Urothelium cell line (cell line): ENCODE measurements at places on chromosomes 7 and 10.

- DNase-seq, result no peak
Observed at GRCh38 chr7:42234736-42235135, 2.3 kb downstream of the GLI3 start.

GRCh38 chr10:113331961-113332360 is 220.9 kb upstream of the HABP2 start:
- DNase-seq, result no peak

DNA sequence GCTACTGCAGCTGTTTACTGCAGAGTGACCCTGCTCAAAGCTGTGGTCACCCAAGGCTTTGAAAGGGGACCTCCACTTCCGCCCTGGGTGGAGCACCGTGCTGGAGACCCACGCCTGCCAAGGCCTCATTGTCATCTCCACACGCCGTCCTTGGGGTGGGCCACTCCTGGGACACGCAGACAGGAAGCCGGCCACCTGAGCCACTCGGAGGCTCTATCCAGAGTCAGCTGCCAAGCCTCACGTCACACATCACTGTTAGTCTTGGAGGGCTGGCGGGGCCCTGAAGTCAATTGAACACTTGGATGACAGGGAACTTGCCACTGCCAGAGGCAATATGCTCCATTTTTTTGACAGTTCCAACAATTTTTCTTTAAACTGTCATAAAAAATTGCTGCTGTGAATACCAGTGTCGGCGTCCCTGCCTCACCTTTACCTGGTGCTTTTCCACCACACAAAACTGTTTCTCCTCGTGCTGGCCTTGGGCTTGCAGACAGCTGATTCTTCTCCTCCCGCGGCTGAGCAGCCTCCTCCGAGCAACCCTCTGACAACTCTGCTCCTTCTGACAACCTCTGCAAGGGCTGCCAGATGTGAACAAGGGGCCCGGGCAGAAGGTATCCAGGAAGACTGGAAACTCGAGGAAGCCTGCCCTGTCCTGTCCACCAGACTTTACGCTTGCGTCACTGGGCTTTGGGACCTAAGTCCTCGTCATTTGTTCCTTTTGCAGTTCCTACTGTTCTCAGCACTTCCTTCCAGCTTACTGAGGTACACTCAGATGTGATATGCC is 81.9 kb downstream of the EGFR start:
- DNase-seq, result no peak

- DNase-seq, result no peak
Observed at GRCh38 chr10:49474901-49475300, 64.0 kb downstream of the ERCC6 start.

DNA sequence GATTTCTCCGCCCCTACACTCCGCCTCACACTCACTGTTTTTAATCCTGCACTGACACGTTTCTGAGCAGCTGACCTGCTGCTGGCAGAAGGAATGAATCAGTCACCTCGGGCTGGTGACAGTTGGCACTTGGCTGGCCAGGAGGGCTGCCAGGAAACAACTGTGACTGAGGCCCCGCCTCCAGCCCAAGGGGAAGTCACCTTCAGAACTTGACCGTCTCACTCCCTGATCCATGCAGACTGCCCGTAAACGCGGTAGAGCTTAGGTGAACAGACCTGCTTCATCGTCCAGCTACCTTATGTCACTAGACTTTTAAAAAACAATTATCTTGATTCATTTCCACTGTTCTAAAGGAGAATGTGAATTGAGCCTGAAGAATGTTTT is 107.5 kb downstream of the DOCK1 start:
- DNase-seq, result no peak

GRCh38 chr10:100229819-100230422 is 525 bp upstream of the CHUK start:
- no peak for DNase-seq

- DNase-seq, result no peak
Observed at GRCh38 chr10:11454160-11454559, 157.3 kb downstream of the USP6NL start.

DNA sequence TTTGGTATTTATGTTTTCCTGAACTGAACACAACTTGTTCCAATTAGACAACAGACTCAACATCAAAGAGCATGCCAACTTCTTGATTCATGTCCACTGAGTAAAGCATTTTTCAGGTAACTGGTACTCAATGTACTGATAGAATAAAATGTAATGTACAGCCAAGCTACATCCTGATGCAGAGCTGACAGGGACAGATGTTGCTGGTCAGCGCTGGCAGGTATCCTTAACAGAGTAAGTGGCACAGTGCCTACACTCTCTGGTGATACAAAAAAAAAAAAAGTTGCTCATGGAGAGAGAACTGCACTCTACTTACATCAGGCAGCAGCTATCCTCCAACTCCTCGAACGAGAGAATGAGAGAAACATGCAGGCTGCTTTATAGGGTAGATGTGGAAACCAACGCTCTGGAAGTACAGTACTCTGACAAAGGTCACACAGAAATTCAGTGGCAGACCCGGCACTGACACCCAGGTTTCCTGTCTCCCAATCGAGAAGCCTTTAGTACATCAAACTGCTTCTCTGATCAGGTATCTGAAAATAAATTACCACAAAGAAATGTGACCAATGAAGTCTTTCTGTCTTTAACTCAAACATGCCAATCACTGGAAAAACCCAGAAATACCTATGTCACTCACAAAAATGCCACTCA is 4.6 kb downstream of the ITGB1 start:
- DNase-seq, result no peak

DNA sequence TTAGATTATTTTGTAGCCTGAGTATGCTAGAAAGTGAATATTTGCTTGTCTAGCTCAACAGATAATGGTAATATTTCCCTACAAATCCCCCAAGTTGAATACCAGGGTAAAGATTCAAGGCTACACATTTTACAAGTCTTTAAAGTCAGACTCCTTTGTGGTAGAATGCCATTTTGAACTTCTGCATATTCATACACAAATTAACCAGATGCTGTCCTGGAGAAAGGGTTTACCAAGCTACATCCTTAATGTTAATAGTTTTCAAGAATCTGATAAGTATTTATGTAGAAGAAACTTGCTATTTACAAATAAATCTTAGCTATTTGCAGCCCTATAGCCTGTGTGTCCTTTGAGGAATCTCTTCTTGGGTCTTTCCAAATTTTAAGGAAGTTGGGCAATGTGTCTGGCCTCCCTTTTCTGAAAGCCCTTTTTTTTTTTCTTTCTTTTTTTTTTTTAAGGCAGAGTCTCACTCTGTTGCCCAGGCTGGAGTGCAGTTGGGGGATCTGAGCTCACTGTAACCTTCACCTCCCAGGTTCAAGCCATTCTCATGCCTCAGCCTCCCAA is 82.6 kb downstream of the CPEB3 start:
- DNase-seq, result no peak

DNA sequence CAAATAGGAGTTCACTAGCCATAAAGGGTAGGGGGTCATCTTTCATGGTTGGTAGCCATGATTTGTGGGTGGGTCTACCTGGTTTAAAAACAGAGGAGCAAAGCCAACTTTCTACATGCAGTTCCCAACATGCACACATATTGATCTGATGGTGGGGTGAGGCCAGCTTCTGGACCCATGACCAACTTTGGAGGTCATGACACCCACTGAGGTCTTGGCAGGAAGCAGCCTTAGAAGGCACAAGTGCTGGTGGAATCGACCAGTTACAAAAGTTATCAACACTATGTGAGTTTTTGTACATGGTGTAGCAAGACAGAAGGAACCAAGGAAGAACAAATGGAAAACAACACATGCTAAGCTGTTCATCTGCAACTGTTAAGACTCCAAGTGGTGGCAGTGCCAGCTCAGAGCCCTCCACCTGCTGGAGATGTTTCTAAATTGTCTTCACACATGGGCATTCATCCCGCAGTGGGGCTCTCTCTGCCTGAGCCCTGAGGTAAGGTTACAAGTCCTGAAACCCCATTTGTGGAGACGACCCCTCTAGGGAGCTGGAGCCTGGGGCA is 101.1 kb upstream of the TCF7L2 start:
- no peak for DNase-seq

- no peak for DNase-seq
Observed at GRCh38 chr7:22066522-22066921, 120.8 kb upstream of the CDCA7L start.

- DNase-seq, result no peak
Observed at GRCh38 chr10:110207011-110207804, at the start of gene MXI1. MXI1 (plus strand) TSS chr10:110207605; CDS start chr10:110207809, 204 bp downstream.

- no peak for DNase-seq
Observed at GRCh38 chr10:76950354-76950753, 687.3 kb downstream of the KCNMA1 start.

DNA sequence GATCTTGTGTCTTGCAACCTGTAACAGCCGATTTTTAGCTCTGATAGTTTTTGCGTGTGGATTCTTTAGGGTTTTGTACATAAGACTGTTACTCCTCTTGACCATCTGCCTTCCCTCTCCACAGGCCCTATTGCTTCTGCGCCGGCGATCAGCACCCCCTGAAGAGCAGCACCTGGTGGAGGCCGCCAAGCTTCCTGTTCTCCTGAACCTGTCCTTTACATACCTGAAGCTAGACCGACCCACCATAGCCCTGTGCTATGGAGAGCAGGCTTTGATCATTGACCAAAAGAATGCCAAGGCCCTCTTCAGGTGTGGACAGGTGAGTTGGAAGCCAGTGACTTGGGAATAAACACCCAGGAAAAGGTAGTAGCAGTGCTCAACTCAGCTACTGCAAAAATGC is 12.6 kb downstream of the FKBP6 start:
- DNase-seq, result no peak

DNA sequence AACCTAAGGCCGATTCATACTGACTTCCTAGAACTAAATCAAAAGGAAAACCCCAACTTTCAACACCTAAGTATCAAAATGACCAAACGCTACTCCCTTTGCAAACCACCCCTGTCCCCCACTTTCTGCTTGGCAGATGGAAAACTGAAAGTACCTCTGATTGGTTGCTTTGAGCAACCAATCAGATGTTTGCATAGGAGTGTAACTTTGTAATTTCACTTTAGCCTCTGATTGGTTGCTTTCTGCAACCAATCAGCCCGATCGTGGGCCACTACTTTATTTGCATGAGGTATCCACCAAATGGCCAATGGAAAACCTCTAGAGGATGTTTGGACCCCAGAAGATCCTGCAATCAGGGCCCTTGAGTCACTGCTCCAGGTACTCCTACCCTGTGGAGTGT is 12.3 kb upstream of the SNX10 start:
- no peak for DNase-seq

DNA sequence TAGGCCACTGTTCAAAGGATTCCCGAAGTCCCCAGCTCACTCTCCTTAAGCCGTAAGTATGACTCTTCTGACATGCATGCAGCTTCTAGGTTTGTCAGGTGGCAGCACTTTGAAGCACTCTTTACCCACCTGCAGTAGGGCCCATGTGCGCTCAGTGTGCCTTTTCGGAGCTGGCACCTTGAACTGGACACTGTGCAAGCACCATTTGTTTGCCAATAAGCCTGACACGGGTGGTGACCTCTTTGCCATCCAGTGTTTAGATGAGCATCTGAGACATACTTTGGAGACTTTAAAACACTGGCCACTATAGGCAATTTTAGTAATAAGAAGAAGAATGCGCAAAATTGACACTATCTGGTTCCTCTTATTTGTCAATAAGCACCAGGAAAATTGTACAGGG is 45.7 kb upstream of the GSAP start:
- DNase-seq, result no peak

- DNase-seq, result no peak
Observed at GRCh38 chr7:106281585-106282318, 3.0 kb downstream of the NAMPT start.

- no peak for DNase-seq
Observed at GRCh38 chr10:70430493-70431445, 10.7 kb downstream of the NODAL start.

DNA sequence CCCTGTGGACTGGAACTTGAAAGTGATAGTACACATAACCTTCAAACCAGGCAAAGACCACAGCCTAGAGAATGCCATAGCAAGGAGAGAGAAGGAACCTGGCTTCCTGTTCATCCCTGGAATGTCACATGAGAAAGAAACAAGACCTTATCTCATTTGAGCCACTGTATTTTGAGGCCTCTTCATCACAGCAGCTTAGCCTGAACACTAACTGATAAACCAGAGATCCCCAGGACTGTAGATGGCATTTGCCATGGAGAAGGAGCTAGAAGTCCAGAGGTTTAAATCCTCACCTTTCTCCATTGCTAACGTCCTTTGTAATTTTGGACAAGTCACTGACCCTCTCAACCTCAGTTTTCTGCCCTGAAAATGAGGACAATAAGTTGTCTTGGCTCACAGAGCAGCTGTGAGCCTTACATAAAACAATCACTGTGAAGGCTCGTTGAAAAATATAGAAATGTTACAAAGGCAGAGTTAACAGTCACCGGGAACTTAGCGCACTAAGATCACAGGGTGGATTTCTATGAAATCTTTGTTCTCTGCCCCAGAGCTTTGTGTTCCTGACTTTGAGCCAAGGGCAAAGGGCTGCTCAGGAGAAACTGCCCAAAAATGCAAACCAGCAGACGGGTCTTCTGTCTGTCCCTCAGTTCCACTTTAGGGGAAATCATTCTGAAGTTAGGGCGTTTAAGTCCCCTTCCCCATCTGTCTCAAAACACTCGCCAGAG is 197.0 kb downstream of the USP6NL start:
- no peak for DNase-seq

GRCh38 chr7:37418381-37418780 is 30.3 kb downstream of the ELMO1 start:
- no peak for DNase-seq

DNA sequence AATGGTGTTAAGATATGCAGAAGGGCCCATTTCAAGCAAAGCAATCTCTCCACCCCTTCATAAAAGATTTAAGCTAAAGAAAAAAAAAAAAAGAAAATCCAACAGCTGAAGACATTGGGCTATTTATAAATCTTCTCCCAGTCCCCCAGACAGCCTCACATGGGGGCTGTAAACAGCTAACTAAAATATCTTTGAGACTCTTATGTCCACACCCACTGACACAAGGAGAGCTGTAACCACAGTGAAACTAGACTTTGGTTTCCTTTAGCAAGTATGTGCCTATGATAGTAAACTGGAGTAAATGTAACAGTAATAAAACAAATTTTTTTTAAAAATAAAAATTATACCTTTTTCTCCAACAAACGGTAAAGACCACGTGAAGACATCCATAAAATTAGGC is 28.6 kb downstream of the PPP3CB start:
- no peak for DNase-seq

DNA sequence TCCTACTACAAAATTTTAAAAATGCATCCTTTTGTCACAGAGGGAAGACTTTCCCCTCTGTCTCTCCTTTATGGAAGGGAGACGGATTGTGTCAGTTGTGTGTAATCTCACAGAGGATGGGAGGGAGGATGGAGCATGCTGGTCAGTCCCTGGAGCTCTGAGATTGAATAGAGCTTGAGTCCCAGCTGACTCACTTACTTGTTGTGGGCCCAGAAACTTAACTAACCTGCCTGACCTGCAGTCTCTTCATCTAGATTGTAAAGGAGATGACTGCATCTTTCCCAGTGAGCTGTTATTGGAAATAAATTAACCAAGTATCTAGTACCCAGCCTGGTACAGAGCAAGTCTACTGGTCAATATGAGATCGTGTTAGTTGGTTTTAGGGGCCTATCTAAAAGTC is 77.9 kb upstream of the ADO start:
- DNase-seq, result no peak

DNA sequence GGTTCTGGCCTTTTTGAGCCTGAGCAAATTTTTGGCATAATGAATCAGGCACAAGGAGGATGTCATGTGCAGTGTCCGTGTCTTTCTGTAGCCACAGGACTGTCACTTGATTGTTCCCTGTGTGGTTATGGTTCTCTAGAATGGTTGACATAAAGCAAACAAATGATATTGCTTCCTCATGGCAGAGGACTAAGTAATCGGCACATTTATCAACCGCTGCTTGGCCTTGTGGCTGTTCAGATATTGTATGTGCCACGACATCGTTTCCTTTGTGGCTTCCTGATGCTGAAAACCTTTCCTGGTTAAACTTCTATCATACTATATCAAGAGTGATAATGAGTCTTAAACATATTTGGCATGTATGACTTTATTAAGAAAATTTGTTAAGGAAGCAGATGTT is 598.8 kb downstream of the SUGCT start:
- no peak for DNase-seq
